ENCODE measurements at places on chromosomes 2 and 18.

DNA sequence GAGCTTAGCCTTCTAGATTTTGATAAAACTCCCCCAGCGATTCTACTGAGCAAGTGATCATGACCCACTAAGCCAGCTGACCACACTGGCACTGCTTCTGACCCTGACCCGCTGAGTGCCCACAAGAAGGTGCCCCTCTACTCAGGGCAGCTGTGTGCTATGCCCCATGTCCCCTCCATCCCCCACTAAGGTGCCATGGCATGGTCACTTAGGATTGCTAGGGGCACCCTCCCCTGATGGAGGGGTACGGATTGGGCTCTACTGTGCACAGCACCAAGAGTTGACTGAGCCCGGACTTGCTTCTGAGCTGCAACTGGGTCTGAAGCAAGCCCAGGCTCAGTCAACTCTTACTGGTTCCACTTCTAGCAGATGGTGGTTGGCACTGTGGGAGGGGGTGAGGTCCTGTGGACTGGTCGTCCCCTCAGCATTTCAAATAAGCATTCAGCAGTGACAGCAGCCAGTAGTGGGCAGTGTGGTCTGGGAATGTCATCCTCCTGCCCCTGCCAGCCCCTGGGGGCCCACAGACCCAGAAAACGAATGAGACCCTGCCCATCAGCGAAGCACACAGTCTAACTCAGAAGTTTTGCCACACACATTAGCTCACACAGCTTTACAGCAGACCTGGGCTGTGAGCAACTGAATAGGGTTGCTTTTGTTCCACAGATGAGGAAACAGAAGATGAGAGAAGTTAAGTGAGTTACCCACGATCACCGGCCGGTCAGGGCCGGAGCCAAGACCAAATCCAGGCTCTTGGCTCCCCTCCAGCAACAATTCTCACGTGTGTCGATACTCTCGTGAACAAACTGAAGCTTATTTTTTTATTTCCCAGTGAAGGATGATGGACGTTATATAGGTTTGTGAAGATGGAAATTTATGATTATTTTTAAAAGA is 52.1 kb upstream of the FOSL2 start:
- DNase-seq = no peak

- no peak for DNase-seq
These were observed 815 bp downstream of the CNDP1 start for GRCh38 chr18:74534981-74535649.

DNA sequence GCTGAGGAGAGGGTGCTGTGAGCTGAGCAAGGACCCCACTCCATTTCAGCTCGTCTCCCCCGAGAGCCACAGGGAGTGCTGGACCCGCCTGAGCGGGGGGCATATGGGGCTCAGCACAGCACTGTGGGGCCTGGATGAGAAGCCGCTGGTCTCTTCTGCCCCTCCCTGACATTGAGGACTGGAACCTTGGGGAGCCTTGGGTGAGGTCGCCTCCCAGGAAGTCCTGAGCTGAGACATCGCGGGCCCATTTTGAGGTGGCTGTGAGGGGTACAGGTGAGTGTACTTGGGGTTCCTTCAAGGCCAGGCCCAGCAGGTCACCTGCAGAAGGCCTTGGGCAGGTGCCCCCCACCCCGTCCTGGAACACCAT is 3.1 kb upstream of the AQP12A start:
- no peak for DNase-seq

DNA sequence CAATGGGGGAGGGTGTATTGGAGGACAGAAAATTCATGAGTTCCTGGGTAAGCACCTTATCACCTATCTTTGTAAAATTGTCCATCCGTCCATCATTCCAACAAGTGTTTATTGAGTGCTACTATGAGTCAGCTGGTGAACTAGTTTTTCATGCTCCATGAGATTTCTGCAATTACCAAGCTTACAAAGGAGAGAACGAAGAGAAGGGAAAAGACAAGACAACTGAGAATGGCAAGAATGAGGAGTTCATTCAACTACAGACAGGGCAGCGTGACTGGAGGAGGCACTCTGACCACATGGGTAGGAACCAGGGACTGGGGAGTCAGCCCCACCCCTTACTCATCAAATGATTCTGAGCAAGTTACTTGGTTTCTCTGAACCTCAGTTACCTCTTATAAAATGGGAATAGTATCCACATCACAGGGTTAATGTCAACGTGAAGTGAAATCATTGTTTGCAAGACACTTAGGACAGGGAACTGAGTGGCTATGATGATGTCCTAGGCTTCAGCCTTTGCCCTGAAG is 18.6 kb upstream of the TXNDC2 start:
- no peak for DNase-seq

DNA sequence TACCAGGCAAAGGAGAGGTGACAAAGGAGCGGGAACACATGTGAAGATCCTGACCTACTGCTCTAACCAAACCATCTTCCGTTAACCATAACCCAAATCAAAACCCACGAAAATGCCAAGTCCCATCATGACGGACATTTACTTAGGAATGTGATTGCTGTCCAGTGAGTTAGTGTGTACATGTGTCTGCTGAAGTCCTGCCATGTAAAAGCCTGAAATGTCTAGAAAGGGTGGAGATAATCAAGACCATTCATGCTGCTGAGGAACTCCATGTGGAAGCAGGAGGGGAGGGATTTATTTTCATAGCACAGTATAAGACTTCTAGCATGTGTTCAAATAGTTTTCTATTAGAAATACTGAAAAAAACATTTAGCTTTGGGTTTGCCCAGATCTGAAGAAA is 137.0 kb upstream of the BOD1L2 start:
- no peak for DNase-seq

DNA sequence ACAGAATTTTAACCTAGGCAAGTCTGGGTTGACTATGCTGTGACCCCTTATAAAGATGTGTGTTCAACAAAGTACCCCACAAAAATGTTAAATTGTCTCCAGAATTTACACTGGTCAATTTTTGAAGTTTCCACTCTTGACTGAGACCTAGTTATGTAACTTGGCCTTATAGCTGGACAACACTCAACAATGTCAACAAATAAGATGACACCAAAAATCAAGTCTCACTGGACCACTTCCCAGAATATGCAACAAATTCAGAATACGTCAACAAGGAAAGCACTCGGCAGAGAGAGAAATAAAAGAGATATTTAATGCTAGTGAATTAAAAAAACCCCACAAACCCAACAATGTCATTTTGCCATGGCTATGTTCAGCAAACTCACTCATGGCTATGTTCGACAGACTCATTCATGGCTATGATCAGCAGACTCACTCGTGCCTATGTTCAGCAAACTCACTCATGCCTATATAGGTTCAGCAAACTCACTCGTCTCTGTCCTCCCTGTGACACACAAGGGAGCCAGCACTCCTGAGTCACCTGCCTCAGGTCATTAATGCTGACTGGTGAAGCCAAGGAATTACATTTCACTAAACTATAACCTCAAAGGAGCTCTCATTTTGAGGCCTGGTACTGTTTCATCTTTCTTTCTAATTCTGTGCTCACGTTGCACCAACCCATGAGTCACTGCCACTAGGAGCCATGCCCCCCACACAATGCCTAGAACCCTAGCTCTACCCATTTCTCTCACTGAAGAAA is 72.7 kb downstream of the PTPN2 start:
- no peak for DNase-seq

- DNase-seq = peak; percentile 55
These were observed 7.4 kb downstream of the DYSF start for GRCh38 chr2:71460595-71461303.

DNA sequence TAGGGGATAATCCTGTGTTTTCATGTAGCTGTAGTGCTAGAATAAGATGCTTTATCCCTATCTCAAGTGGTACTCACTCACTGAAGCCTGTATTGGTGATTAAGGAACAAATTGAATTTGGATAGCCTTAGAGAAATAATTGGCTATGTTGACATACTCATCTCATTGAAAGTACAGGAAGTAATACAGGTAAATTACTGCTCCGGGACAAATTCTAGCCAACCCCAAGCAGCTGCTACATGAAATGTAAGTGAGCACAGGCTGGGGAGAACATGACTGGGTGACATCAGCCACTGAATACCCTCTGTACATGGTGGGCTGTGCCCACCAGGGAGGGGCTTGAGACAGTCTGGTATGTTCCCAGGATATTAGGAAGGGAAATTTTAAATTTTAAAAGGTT is 188.4 kb upstream of the RASGRP3 start:
- DNase-seq = no peak

GRCh38 chr18:5295231-5295920 is at the start of gene ZBTB14:
ZBTB14 (minus strand) TSS chr18:5295726; CDS start chr18:5293246, 2,480 bp downstream.
- peak; percentile 67 for DNase-seq

- DNase-seq = peak; percentile 80
These were observed 142.2 kb upstream of the PXDN start for GRCh38 chr2:1886405-1886992.

GRCh38 chr2:9192712-9193111 is 13.9 kb upstream of the ASAP2 start:
- no peak for DNase-seq

- DNase-seq = no peak
These were observed 350.6 kb downstream of the DCDC2C start for GRCh38 chr2:4053769-4054493.

DNA sequence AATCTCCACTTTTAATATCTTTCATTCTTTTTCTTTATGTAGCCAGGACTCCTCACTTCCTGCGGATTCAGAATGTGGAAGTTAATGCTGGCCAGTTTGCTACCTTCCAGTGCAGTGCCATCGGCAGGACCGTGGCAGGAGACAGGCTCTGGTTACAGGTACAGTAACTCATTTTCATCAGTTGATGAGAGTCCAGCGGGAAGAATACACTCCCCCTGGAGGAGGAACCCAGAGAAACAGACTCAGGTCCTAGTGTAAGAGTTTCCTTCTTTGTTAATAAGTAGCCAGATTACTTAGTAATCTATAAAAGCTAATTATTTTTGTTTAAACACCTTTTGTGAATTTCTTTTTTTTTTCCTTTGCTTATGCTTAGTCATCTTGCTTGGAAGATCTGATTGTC is 359.4 kb downstream of the PTPRM start:
- peak; percentile 57 for DNase-seq

- peak; percentile 75 for DNase-seq
These were observed 7.2 kb downstream of the GAD1 start for GRCh38 chr2:170823898-170824215.

DNA sequence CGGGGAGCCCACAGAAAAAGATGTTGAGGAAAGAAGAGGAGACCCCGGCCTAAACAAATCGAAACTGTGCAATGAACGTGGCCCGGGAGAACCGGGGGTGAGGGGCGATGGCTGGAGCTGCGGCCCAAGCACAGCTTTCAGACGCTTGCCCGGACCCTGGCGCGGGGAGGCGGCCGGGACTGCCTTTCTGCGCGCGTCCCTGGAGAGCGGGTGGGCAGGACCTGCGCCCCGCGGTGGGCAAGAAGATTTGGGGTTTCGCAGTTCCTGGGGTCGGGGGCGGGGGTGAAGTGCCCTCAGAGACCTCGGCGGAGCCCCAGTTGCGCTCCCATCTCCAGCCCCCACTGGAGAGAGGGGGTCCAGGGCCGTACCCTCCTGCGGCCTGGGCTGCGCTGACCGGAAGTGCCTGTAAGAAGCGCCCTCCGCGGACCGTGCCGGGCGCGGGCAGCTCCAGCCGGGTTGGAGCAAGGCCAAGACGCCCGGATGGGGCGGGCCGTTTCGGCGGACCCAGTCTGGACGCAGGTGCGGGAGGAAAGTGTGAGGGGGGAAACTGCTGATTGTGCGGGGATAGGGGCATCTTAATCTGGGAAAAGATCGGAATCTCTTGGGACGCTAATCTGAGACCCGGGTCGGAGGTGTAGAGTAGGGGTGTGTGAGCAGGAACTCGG is 11.6 kb downstream of the EN1 start:
- DNase-seq = peak; percentile 9

DNA sequence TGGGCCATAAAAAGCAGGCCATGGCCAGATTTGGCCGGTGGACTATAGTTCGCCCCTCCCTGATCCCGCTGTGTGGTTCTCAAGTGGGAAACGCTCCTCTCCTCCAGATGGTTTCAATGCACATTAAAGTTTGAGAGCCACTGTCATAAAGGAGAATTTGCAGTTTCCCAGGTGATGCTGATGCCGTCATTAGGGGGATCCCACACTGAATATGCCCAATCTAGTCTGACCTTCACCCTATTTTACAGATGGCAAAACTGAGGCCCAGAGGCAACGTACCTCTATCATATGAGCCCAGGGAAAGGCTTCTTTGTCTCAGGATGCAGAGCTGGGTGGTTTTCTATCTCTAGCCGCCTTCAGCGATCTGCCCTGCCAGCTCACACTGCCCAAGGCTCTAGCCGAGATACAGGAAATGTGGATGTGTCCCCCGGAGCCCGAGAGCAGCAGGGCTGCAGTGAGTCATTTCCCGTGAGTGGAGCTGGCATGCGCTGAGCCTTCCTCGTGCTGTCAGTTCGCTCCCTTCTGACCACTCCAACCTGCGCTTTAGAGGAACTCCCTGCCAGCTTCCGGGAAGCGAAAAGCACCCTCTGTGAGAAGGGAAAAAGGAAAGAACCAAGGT is 116.2 kb downstream of the SMAD7 start:
- peak; percentile 93 for DNase-seq

Measured in mesendoderm (in vitro differentiated cells).